ENCODE measurements at places on chromosomes 12 and 14.

GRCh38 chr12:127293507-127294310 is 973.3 kb upstream of the TMEM132C start:
- DNase-seq: no peak

- no peak for DNase-seq
Observed at GRCh38 chr14:41303506-41303905, 303.2 kb upstream of the LRFN5 start.

DNA sequence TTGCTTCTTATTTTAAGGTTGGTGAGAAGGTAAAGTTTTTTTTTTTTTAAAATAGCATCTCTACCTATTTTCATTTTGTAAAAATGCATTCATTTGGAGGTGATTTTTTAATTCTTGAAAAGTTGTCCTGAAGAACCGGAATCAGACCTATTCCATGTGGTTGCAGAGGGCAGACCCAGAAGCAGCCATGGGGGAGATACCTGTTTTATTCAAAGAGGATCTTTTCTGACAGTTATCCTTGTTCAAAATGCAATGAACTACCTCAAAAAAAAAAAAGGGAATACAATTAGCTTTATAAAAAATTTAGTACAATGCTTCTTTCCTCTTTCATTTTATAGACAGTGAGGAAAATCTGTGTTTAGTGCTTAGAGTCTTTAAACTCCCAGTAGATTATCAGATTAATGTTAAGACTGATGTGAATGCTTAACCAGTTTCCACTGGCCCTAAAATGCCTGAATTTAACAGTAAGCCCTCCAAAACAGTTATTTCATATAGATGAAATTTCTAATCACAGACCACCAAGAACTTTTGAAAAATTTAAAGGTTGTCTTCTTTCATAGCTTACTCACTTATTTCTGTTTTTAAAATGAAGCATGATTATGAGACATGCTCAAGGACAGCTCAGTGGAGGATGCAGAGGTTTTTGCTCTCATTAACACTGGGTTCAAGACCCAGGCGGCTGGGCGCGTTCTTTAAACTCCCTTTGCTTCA is 8.6 kb upstream of the NEMF start:
- no peak for DNase-seq

GRCh38 chr12:104863296-104863948 is 94.7 kb downstream of the SLC41A2 start:
- DNase-seq: no peak

DNA sequence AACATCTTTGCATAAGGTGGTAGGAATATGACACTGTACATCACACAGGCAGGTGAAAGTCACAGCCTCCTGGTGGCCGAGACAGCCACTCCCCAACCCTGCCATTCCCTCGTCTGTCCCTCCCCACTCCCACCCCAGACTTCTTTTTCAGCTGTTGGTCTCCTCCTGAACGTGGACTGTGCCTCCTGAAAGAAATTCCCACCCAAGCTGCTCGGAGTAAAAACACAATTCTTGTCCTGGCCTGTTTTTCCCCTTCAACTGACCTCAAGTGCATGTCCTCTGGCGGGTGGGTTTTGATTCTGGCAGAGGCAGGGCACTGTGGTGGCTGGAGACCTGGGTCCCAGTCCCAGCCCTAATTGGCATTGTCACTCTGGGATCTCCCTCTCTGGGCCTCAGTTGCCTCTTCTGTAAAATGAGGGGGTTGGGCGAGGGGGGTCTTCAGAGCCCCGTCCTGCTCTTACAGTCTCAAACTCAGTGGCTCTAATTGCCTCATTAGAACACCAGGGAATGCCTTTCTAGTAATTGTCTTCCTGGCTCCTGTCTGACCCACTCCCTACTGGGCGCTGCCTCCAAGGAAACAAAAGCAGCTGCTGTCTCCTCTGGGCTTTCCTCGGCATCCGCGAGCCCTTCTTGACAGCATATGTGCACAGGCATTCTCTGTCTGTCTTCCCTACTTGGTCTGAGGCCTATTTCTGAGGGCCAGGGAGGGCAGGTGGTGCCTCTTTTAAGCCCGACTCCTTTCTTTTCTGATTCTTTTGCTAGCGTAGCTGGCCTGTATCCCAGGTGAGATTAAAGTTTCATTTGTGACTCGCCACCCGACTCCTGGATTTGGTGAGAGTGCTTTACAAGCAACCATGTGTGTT is 186.6 kb upstream of the RMST start:
- no peak for DNase-seq

DNA sequence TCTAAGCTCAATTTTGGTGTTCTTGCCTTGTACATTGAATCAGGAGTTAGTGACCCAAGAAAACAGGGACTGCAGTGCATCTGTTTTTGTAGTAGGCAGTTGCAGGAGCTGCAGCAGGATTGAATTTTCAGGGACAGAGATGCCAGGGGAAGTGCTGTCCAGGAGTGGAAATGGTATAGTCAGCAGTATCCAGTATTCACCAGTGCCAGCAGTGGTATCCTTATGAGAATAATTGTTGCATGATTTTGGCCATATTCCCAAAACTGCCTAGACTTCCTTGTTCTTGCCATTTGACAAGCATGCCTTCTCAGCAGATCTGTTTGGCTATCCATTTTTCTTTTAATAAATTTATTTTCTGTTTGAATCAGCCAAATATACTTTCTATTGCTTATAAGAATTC is 18.6 kb upstream of the ABCD2 start:
- DNase-seq: no peak

GRCh38 chr12:107329569-107330324 is 236.4 kb upstream of the CRY1 start:
- DNase-seq: no peak

Data from stimulated activated CD8-positive, alpha-beta memory T cell treated with anti-CD3 and anti-CD28 coated beads, Interleukin-2, amount 100 ng/mL, for 1 hour (primary cell).